SJCRH30 (cell line): ENCODE measurements at places on chromosomes 16 and 17. TPM values are rescaled to one million over a fixed set of nuclear protein-coding genes. Genes with fewer than 3 reads are reported as not detected.

DNA sequence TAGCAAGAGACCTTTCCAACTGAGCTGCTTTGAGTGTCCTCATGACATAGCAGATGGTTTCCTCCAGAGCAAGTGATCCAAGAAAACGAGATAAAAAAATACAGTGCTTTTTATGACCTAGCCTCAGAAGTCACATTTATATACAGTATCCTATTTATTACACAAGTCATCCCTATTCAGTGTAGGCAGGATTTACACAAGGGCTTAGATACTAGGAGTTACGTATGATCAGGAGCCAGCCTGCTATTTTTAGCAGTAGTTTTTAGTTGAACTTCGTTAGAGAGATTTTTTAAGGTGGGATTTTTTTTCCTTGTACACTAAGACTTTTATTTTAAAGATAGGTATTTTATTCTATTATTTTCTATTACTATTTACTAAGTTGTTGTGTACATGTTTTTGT is 58.4 kb downstream of the PHKB start:
- no peaks in the 10 kb centered on the region for H3K27me3 ChIP-seq
- no peak overlapping the region for H3K27ac ChIP-seq

- H3K36me3 ChIP-seq: no peaks in the 10 kb centered on the region
- H3K27ac ChIP-seq: no peak overlapping the region
- no peaks in the 10 kb centered on the region for H3K27me3 ChIP-seq
- no peaks in the 10 kb centered on the region for H3K4me1 ChIP-seq
Measured at GRCh38 chr16:17360693-17361122, 110.1 kb downstream of the XYLT1 start.

- no peak overlapping the region for H3K4me3 ChIP-seq
- no peaks in the 10 kb centered on the region for H3K36me3 ChIP-seq
- no peak for DNase-seq
- no peaks in the 10 kb centered on the region for H3K27me3 ChIP-seq
- no peak overlapping the region for H3K27ac ChIP-seq
Measured at GRCh38 chr16:48479955-48480354, 94.7 kb upstream of the SIAH1 start.

- H3K27ac ChIP-seq: no peak overlapping the region
- no peak for DNase-seq
- no peaks in the 10 kb centered on the region for H3K27me3 ChIP-seq
- no peaks in the 10 kb centered on the region for H3K4me1 ChIP-seq
Measured at GRCh38 chr16:78432451-78432850, 333.0 kb downstream of the WWOX start.

GRCh38 chr17:2939714-2940351 is 123.6 kb downstream of the OR1D5 start:
- peaks cover 3% of the 10 kb centered on the region; the same call in 1 of the 2 replicates for H3K4me1 ChIP-seq
- H3K36me3 ChIP-seq: no peaks in the 10 kb centered on the region
- H3K4me3 ChIP-seq: 0 out of 2 replicates have a peak overlapping the region, but pooled peaks have one; percentile 4

- DNase-seq: peak; percentile 44
- H3K4me3 ChIP-seq: 0 out of 2 replicates have a peak overlapping the region, but pooled peaks have one; percentile 5
- H3K4me1 ChIP-seq: peaks cover 14% of the 10 kb centered on the region
- H3K27me3 ChIP-seq: 0 out of 2 replicates have a peak, but pooled peaks cover 2% of the 10 kb centered on the region
- H3K36me3 ChIP-seq: no peaks in the 10 kb centered on the region; the same call in 1 of the 2 replicates
Measured at GRCh38 chr16:1343428-1344242, 8.0 kb downstream of the TSR3 start.

DNA sequence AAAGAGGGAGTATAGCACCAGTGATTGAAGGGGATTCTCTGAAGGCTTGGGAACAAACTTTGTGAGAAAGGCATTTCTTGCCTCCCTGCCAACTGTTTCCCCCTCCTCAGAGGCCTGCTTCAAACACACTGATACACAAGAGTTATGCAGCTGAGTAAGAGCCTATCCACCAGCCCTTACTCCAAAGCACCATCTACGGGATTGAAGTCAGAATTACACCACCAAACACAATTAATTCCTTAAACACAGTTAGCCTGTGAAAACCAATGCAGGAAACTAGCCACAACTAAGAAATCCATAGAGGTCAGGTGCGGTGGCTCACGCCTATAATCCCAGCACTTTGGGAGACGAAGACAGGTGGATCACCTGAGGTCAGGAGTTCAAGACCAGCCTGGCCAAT is 138.3 kb downstream of the SHCBP1 start:
- H3K27me3 ChIP-seq: no peaks in the 10 kb centered on the region
- peak; percentile 27 for DNase-seq
- H3K4me3 ChIP-seq: no peak overlapping the region

Gene GJD3
- not detected in 2 replicates for total RNA-seq

Gene CHD3
- total RNA-seq: 101 and 109 TPM in 2 replicates
